Endodermal cell (in vitro differentiated cells): ENCODE measurements at places on chromosomes 2 and 18. TPM values are rescaled to one million over a fixed set of nuclear protein-coding genes. Genes with fewer than 3 reads are reported as not detected.

DNA sequence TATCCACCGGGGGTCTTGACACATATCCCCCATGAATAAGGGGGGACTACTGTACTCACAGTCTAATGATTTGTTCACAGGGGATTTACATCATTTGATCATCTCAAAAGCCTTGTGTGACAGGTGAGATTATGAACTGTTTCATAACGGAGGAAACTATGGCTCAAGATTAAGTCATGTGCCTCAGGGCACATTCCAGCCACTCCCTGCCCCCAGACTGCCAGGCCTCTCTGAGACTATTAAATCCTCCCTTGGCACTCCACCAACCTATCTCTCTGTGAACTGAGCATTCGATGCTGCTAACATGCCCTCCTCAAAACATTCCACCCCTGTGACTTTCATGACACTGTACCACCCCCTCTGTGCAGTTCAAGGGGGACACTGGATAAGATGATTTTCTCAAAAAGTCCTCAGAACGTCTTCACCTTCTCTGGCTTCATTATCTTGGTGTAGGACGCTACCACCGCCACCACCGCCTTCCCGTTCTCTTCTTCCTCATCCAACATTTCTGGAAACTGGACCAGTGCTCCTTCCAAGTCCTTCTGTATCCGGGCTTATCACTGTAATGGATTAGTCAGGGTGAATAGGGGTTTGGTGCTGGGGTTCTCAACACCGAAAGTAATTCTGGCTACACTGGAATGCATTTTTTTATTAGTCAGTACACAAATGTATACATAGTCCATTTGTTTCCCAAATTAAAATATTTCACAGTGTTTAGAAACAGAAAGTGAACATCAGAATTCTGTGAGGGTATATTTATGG lies 169.6 kb downstream of the KCNS3 start:
- no peak for DNase-seq

GRCh38 chr2:111634995-111635538 lies 248.9 kb downstream of the ANAPC1 start:
- DNase-seq = no peak

GRCh38 chr2:66582104-66582986 lies 147.4 kb downstream of the MEIS1 start:
- DNase-seq = no peak

- DNase-seq = no peak
These were observed 312.6 kb downstream of the PTPRM start for GRCh38 chr18:7879717-7880116.

DNA sequence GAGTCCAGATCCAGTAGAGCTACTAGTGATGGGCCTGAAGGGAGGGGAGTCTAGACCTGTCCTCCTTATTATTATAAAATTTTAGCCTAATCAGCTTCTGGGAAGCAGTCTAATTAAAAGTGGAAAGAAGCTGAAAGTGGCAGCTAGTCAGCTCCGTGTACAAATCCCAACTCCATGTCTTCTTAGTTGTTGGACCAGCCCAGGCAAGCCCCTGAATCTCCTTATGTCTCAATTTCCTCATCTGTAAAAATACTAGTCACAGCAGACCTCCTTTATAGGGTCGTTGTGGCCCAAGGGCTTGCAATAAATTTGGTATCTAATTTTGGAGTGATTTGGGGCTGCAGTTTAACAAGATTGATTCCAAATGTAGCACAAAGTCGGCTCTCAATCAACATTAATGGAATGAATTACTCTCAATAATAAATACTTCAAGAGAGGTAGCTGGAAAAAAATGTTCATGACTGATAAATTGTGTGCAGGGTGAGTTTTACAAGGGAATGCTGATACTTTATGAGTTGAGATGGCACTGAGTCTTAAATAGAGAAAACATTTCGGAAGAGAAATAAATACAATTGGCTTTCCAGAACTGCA lies 118.3 kb upstream of the NDUFV2 start:
- no peak for DNase-seq

- DNase-seq = no peak
These were observed 65.3 kb downstream of the CYBRD1 start for GRCh38 chr2:171587567-171587966.

DNA sequence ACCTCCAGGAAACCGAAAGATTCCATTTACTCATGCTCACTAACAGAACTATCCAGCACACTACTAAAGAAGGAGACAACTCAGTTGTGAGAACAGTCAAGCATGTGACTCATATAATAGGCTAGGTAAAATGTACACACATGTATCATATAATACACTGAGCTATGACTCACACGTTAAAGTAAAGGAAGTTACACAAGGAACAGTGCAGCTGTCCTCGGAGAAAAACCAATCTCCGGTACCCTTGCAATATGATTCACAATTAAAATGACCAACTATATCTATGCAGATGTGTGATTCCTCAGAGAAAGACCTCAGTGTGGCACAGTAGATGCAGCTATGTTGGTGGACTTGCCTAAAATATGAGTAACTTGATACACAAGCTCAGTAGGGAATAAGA lies 76.5 kb downstream of the STRN start:
- no peak for DNase-seq

GRCh38 chr2:181792906-181793305 lies 98.6 kb upstream of the ITPRID2 start:
- no peak for DNase-seq

DNA sequence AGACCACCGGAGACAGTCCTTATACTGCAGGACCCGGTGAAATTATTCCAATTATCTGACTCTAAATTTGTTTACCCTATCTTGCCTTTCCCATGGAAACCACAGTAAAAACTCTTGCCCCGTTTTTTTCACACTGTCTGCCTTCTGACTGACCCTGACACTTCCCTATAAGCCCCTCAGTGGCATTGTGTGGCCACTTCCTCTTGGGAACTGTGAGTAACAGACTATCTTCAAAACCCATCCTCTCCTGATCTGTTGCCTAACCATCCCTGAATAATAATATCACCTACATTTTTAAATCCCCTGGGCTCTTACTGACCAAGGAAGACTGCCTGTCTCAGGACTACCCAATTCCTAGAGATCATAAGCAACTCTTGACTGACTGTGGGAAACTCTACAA lies 42.6 kb upstream of the RNF152 start:
- no peak for DNase-seq

DNA sequence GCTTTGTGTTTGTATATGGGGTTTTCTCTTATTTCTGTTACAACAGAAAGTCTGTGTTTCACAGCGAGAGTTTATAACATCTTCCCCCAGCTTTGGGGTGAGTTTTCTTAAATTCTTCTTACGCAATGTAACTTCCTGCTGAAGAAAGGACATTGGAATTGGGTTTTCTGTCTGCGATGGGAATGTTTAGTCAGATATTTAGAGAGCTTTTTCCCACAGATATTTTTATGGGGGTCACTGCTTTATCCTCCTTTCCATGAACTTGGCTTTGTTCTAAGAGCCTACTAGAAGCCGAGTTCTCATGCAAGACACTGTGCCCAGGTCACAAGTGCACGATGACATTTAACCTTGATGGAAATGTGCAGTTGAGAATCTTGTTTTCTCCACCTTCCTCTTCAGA lies 22.1 kb downstream of the B3GNT2 start:
- DNase-seq = no peak

- DNase-seq = no peak
These were observed 1438.1 kb downstream of the DPP10 start for GRCh38 chr2:115880558-115880957.

- DNase-seq = no peak
These were observed 594 bp downstream of the RAD51AP2 start for GRCh38 chr2:17517481-17518211.

- peak; percentile 95 for DNase-seq
These were observed 111.4 kb downstream of the FTCDNL1 start for GRCh38 chr2:199739413-199740110.

- no peak for DNase-seq
These were observed 25.4 kb downstream of the SLC40A1 start for GRCh38 chr2:189555232-189555631.

- DNase-seq = no peak
These were observed 1815.3 kb upstream of the CELF4 start for GRCh38 chr18:39380866-39381265.

DNA sequence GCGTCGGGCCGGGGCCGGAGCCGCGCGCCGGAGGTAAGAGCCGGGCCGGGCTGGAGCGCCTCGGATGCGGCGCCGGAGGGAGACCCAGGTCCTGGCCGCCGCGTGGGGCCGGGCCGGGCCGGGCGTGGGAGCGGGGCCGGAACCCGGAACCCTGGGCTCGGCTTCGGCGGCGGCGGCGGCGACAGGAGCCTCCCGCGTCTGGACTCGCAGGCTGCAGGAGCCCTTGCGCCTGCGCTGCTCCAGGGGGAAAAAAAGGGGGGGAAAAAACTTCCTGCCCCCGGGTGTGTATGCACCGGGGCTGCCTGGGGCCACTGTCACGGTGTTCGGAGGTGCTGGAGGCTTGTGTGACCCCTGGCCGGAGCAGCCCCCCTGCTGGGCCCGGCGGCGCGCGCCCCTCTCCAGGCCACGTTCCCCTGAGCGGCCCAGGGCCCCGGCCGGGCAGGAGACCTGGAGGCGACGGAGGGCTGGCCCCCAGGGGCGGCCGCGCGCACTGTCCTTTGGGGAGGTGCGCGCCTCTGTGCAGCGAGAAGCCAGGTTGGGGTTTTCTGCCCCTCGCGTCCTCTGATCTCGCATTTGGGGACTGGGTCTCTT lies 864 bp downstream of the KLHL29 start:
- DNase-seq = peak; percentile 71

- DNase-seq = no peak
These were observed 1022.3 kb upstream of the CNTNAP5 start for GRCh38 chr2:123002660-123003248.

- no peak for DNase-seq
These were observed 113.7 kb downstream of the SRBD1 start for GRCh38 chr2:45497355-45497754.

DNA sequence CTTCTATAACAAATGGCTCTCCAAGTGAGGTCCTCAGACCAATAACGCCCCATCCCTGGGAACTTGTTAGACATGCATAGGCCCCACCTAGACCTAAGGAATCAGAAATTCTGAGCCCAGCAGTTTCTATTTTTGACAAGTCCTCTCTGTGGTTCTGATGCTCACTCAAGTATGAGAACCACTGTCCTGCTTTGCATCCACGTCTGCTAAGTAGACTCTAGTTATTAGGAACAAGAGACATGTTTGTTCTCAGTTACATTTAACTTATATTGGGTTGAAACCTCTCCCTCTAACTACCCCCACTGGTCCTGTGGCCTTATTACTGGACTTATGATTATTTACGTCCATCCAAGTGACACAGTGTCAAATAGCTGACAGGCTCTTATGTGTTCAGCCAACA lies 70.3 kb downstream of the TMEM17 start:
- no peak for DNase-seq

DNA sequence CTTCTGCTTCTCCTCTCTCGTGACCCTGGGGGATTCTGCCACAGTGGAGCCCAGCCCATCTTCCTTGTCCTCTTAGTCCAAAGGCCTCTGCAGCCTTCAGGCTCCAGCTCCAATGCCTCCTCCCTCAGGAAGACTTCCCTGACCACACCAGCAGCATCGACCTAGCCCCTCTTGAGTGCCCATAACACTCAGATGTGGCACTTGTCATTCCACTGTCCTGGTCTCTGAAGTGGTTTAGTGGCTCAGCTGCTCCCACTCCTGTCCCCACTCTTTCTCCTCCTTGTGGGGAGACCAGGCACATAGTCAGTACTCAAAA lies 97.5 kb downstream of the STPG4 start:
- no peak for DNase-seq

DNA sequence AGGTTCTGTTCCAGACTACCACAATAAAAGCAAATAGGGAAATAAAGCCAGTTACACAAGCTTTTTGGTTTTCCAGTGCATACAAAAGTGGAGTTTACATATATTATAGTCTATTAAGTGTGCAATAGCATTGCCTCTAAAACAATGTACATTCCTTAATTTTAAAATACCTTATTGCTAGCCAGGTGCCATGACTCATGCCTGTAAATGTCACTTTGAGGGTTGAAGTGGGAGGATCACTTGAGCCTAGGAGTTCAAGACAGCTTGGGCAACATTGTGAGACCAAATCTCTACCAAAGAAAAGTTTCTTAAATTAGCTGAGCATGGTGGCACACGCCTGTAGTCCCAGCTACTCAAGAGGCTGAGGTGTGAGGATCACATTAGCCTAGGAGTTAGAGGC lies 52.9 kb upstream of the IMP4 start:
- no peak for DNase-seq

DNA sequence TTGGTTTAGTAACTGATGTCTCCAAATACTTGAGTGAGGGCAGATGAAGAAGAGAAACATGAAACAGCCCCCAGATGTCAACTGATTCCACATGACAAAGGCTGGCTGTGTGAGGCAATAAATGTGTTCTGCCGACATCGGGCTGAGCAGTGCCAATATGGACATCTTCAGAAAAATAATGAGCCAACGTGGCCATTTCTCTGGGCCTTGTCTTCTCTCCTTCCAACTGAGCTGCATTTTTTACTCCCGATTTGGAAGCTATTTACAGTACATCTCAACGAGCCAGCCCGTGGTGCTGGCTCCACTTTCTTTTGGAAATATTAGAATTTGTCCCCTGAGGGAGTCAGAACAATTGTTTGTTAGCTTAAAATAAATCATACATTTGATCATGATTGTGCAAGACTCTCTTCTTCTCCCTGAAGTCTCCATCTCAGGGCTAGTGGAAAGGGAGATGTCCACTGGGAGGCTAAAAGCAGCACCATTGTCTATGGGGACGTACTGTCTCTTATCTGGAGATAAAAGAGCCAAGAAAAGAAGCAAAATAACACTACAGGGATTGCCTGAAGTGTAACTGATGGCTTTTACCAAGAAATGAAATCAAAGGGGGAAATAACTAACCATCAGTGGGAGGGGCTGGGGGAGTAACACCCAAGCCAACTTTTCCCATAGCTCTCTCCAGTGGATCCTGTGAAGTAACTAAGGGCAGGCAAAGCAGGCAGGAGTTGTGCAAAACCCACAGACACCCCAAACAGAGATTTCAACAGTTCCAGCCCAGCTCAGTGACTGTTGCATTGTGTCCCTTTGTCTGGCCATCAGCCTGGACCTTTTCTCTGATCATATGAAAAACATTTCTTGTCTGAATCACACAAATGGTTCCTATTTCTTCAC lies 114.8 kb downstream of the RDH14 start:
- DNase-seq = no peak

DNA sequence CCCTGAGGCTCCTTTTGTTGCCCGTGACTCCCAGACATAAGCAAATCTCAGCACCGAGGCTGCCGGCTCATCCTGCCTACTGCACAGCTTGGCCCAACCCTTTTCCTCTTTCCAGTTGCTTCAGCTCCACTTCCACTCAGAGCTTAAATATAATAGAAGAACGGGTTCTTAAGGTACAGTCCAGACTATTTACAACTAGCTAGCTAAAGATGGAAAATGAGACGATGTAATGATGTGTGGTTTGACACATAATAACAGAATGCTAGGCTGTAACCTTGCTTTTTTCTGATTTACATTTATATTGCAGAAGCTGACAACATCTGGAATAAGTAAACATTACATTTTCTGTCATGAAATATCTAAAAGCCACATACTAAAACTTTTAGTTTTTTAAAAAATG lies 26.9 kb upstream of the ATP9B start:
- DNase-seq = no peak

The CIB4 gene
- not detected in 3 replicates for total RNA-seq

The G6PC2 gene
- total RNA-seq = not detected in 3 replicates

The KCNG2 gene
- total RNA-seq = not detected in 3 replicates

The SANBR gene
- 24.8 and 27.8 TPM in 2 replicates for total RNA-seq

The ASB18 gene
- not detected in 2 replicates for total RNA-seq

The GKN2 gene
- total RNA-seq = not detected in 2 replicates
